ENCODE measurements at places on chromosomes 12 and 14. TPM values are rescaled to one million over a fixed set of nuclear protein-coding genes. Genes with fewer than 3 reads are reported as not detected.

DNA sequence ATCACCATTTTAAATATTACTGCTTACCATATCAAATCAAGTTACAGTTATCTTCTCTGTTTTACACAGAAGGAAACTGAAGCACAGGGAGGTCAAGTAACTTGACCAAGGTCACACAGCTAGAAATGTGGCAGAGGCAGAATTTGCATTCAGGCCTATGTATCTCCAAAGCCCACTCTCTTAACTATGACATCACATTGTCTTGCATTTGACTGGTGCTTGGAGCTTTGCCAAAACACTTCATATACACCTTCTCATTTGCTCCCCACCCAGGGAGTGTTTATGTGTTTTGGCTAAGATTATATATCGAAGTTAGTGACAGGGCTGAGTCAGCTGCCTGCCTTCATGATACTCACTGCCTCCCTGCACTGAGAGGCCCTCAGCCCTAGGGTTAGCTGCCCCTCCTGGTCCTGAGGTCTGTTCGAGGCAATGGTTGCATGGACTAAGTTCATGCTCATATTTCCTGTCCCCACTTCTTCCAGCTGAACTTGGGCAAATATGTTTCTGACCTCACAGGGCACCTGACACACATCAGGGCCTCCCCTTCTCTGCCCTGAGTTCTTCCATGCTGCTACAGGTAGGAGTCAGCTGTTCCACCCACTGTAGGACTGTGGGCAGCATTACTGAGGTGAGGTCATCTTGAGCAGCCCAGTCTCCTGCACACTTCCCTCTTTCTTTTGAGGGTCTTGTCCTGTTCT is 1.8 kb downstream of the GALNT6 start:
- no peak overlapping the region for H3K27ac ChIP-seq
- no peak overlapping the region for H3K4me3 ChIP-seq
- H3K36me3 ChIP-seq = no peaks in the 10 kb centered on the region
- H3K4me1 ChIP-seq = peaks cover 44% of the 10 kb centered on the region
- peak; percentile 62 for DNase-seq
- H3K27me3 ChIP-seq = no peaks in the 10 kb centered on the region

DNA sequence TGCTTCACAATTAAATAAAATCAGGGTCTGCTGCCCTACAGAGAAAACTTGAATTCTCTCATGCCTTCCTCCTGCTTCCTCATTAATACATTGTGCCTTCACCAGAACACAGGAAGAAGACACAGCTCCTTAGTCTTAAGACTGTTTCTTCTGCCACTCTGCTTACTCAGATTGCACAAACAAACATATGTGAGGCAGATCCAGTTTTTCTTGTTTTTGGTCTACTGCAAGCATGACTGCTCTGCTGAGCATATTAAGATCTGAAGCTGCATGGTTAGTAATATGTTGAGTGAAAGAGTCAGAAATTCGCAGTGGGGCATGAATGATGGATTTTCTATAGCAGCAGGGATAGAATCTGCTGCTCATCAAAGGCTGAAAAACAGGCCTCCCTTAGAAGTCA is 321.1 kb upstream of the STXBP6 start:
- no peak overlapping the region for H3K27ac ChIP-seq
- no peak overlapping the region for H3K4me3 ChIP-seq
- H3K36me3 ChIP-seq = no peaks in the 10 kb centered on the region
- no peaks in the 10 kb centered on the region for H3K27me3 ChIP-seq

- H3K27ac ChIP-seq = no peak overlapping the region
- peaks cover 13% of the 10 kb centered on the region for H3K36me3 ChIP-seq
- H3K4me3 ChIP-seq = no peak overlapping the region
- peak; percentile 18 for DNase-seq
- H3K27me3 ChIP-seq = no peaks in the 10 kb centered on the region
Observed at GRCh38 chr12:112308652-112309051, 73.6 kb downstream of the HECTD4 start.

GRCh38 chr14:75614179-75614578 is 35.8 kb downstream of the FLVCR2 start:
- H3K4me3 ChIP-seq = no peak overlapping the region
- H3K36me3 ChIP-seq = no peaks in the 10 kb centered on the region
- peaks cover 5% of the 10 kb centered on the region for H3K4me1 ChIP-seq
- no peaks in the 10 kb centered on the region for H3K27me3 ChIP-seq
- no peak for DNase-seq

DNA sequence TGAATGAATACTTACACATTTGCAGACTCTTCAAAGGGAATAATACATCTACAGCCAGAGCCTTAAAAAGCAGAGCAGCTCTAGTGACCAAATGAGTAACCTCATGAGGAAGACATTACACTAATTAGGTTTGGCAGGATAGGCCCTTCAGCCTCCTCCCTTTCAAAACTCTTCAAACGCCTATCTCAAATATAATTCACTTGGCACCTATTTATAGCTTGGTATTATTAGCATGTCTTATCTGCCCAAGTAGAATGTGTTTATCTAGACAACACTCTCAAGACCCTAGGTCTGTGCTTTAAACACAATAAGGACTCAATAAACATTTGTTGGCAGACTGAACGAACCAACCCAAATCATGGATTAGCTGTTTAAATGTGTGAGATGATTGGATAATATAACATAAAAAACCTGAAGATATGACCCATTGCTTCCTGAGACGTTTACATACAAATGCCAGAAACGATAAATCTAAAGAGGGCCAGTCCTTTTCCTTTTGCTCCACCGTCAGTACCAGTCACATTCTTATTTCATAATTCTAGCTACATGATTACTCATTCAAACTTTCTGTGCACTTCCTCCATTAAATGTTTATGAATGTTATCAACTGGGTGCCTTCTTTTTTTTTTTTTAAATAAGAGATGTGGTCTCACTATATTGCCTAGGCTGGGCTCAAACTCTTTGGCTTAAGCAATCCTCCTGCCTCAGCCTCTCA is 123.3 kb downstream of the CEP83 start:
- H3K4me3 ChIP-seq = no peak overlapping the region
- no peaks in the 10 kb centered on the region for H3K4me1 ChIP-seq
- no peak for DNase-seq

GRCh38 chr12:120199595-120200306 is 1.2 kb downstream of the RPLP0 start:
- peak overlapping the region; percentile 99 for H3K4me3 ChIP-seq
- DNase-seq = peak; percentile 88
- H3K36me3 ChIP-seq = peaks cover 38% of the 10 kb centered on the region
- H3K4me1 ChIP-seq = peaks cover 35% of the 10 kb centered on the region

DNA sequence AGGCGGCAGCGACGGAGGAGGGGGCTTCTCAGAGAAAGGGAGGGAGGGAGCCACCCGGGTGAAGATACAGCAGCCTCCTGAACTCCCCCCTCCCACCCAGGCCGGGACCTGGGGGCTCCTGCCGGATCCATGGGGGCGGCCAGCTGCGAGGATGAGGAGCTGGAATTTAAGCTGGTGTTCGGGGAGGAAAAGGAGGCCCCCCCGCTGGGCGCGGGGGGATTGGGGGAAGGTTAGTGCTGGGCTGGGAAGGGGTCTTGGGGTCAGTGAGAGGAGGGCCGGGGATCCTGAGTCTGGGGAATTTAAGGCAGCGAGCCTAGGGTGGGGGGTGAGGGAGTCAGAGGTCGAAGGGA is 203 bp downstream of the NFATC4 start:
- peaks cover 21% of the 10 kb centered on the region for H3K4me1 ChIP-seq
- peak overlapping the region; percentile 84 for H3K4me3 ChIP-seq
- H3K27ac ChIP-seq = peak overlapping the region; percentile 74
- H3K36me3 ChIP-seq = peaks cover 5% of the 10 kb centered on the region
- no peak for DNase-seq

DNA sequence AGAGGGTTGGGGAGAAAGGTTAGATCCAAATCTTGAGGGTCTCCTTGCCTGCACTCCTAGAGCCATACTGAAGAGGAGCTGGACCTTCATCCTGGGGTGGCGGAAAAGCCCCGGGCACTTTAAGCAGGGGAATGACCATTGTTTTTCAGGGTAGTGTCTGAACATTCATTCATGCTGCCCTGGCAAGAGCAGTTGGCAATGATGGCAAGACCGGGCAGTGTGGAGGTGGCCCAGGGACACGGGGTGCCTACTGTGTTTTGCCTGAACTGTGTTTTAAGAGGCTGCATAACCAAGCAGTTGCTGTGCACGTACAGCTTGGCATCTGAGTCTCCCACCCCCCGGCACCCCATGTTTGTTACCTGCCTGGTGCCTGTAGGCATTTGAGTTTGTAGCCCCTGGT is 14.7 kb downstream of the TPCN1 start:
- no peak overlapping the region for H3K27ac ChIP-seq
- H3K4me1 ChIP-seq = peaks cover 35% of the 10 kb centered on the region
- no peak for DNase-seq
- no peaks in the 10 kb centered on the region for H3K36me3 ChIP-seq

DNA sequence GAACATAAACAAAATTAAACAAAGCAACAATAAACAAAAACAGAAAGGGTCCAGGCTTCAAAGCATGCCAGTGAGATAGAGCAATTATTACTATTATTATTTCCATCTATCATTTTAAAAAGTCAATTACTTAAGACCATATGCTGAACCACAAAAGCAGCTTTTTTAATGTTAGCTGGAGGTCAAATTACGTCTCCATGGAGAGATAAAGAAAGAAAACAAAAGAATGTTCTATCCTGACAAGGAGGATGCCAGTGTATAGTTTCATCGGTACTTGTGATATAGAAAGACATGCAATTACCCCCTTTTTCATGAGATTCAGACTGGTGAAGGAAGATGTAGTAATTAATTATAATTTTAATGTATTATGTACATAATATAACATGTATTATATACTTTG is 81.6 kb upstream of the DCN start:
- no peak for DNase-seq
- no peak overlapping the region for H3K27ac ChIP-seq
- H3K27me3 ChIP-seq = no peaks in the 10 kb centered on the region
- no peak overlapping the region for H3K4me3 ChIP-seq
- H3K4me1 ChIP-seq = no peaks in the 10 kb centered on the region

DNA sequence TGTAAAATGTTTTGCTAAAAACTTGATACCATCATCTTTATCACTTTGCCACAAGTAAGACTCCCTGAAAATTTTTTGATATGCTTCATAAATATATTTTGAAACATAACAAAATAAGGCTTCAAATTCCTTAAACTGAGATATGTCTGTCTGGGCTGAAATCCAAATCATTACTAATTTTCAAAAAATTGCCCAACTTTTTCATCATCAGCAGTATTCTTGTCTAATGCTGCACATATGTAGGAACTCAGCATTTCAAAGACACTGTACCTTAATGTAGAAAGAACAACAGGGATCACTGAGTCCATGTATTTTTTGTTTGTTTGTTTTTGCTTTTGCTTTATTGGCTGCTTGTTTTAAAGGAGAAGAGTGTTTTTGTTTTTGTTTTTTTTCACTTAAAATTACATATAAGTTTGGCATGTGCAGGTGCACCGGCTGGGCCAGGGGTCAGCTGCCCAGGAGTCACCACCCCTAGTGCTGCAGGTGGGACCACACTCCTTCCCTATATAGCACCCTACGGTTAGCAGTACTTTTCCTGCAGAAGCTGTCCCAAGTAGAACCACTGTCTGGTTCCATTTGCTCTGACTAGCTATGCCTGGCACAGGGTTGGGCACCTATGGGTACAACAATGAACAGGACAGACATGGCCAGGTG is 231.2 kb downstream of the PIK3C2G start:
- peak; percentile 20 for DNase-seq
- no peaks in the 10 kb centered on the region for H3K36me3 ChIP-seq
- H3K4me3 ChIP-seq = no peak overlapping the region
- H3K27ac ChIP-seq = no peak overlapping the region

DNA sequence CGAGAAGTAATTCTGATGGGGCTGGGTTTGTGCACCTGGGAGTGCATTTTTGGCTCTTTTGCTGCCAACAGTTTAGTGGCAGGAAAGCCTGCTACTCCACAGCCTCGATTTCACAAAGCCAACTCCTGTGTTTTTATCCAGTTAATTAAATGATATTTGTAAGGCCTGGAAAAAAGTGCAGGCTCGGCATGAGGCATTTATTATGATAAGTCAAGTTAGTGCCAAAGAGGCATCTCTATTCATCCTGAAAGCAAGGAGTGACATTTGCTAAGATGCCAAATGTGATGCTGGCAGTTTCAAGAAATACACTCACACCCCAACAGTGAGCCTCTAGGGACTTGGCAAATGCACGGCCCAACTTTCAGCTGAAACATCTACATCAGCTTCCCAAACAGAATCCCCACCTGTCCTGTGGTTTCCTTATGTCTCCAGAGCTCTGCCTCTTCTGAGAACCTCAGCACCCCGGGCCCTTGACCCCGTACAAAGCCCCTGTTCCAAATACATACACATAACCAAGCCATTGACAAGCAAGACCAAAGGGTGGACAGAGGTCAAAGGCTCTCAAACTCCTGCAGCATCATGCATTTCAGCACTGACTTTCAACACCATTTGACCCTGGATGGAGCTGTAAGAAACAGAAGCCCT is 955.1 kb upstream of the TMEM132C start:
- no peak for DNase-seq
- H3K36me3 ChIP-seq = no peaks in the 10 kb centered on the region
- H3K4me1 ChIP-seq = no peaks in the 10 kb centered on the region
- no peak overlapping the region for H3K27ac ChIP-seq
- no peak overlapping the region for H3K4me3 ChIP-seq
- no peaks in the 10 kb centered on the region for H3K27me3 ChIP-seq

DNA sequence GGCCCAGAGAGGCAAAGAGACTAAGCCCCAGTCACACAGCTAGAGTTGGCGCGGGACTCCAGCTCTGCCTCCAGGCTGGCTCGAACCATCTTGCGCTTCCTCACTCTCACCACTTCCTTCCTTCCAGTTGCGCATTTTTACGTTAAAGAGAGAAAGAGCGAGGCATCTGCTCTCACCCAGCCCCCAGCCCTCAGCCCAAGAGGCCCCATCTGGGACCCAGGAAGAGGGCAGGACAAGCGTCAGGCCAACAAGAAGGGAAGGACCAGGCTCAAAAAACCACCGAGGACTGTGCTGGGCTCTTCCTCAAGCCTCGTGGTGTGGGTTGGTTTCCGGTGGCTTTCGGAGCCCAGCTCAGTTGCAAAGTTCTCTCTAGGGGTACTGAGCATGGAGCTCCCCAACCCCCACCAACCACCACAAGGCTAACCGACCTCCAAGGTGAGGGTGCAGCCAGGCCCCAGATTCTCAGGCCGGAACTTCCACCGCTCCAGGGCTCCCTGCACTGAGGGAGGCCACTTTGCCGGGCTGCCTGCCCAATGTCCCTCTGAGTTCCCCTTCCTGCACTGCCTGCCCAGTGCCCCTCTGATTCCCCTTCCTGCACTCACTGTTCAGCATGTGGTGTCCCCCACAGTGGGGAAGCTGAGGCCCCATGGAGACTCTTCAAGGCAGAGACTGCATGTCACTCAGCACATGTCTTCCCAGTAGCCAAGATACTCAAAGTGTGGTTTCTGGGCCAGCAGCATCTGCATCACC is 35.9 kb downstream of the TESC start:
- no peak overlapping the region for H3K27ac ChIP-seq
- H3K27me3 ChIP-seq = peaks cover 16% of the 10 kb centered on the region
- H3K36me3 ChIP-seq = no peaks in the 10 kb centered on the region
- H3K4me1 ChIP-seq = peaks cover 6% of the 10 kb centered on the region
- no peak overlapping the region for H3K4me3 ChIP-seq

GRCh38 chr12:28453686-28454085 is 263.4 kb downstream of the CCDC91 start:
- peak; percentile 34 for DNase-seq
- no peaks in the 10 kb centered on the region for H3K4me1 ChIP-seq
- H3K27me3 ChIP-seq = no peaks in the 10 kb centered on the region
- H3K4me3 ChIP-seq = no peak overlapping the region
- H3K36me3 ChIP-seq = no peaks in the 10 kb centered on the region

DPPA3 gene
- total RNA-seq = not detected

ADGRD1 gene
- total RNA-seq = 3.9 TPM

NTF3 gene
- 8.9 TPM for total RNA-seq

TAS2R30 gene
- total RNA-seq = 1.3 TPM

CCER1 gene
- total RNA-seq = not detected
